Amygdala (tissue), 56 donors: ENCODE measurements at places on chromosomes 1 and 21.
A peak's percentile ranks its signal among the peaks of the same experiment; 100 is the strongest.

DNA sequence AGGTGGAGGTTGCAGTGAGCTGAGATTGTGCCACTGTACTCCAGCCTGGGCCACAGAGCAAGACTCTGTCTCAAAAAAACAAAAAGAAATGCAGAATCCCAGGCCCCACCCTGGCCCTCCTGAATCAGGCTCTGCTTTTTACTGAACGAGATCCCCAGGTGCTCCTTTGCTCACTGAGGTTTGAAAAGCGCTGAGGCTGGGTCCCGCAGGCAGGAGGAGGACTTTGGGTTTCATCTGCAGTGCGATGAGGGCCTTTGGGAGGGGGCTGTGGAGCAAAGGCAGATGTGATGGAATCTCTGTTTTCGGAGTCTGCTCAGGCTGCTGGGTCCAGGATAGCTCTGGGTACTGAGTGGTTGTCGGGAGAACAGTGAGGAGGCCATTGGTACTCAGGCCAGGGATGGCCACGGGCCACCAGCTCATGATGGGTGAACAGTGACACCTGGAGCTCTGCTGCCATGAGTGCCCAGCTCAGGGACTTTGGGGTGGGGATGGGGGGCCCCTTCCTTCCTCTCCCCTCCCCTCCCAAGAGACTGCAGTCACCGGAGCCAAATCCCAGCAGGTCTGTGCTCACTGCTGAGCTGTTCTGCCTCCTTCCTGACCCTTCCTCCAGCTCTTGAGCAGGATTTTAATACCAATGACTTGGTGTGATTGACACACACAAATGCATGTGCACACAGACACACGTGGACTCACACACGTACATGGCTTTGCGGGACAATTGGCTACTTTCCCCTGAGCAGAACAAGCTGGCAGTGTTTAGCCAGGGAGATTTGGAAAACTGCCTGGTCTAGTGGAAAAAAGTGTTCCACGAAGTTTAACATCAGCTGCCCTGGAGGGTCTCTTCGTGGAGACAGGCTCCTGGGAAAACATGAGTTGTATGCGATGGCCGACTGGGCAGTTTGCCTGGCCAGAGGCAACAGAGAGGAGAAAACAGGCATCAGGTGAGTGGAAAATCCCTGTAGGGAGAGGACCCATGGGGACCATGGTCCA is 3.6 kb upstream of the DHRS3 start:
- DNase-seq, result no peak

DNA sequence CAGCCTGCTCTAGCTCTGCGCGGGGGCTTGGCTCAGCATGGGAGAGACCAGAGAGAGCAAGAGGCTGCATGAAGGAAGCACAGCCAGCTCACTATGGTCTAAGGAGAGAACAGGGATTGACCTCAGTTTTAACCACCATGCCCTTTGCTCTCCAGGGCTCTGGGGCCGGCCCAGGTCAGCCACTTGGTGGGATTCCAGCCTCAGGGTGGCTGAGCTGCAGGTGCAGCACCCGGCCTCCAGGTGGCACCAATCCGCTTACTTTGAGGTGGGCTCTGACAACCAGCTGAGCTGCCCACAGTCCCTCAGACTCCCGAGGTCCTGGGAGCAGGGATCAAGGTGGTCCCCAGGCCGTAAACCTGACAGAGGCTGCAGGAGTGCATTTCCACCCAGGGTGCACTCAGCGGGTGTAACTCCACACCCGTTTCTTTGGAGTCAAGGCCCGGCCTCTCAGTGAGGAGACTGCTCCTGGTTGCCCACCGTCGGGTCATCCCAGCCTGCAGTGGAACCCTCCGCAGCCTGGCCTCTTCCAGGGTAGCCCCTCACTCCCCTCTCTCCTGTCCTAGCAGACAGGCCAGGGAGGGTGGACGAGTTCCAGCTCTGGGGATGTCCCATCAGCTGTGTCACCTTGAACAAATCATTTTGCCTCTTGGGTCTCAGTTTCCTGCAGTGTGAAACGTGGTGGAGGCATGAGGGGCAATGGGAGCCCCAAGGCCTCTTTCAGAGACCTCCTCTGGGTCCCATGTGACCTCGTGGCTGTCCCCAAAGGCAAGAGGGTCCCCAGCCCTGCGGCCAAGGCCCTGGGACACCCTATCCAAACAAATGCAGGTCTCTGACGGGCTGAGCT is 607 bp upstream of the LGR6 start:
- no peak for DNase-seq

- no peak for DNase-seq
Observed at GRCh38 chr1:37073152-37073853, 39.0 kb upstream of the GRIK3 start.

GRCh38 chr1:48767975-48768510 is 8.6 kb downstream of the BEND5 start:
- no peak for DNase-seq

DNA sequence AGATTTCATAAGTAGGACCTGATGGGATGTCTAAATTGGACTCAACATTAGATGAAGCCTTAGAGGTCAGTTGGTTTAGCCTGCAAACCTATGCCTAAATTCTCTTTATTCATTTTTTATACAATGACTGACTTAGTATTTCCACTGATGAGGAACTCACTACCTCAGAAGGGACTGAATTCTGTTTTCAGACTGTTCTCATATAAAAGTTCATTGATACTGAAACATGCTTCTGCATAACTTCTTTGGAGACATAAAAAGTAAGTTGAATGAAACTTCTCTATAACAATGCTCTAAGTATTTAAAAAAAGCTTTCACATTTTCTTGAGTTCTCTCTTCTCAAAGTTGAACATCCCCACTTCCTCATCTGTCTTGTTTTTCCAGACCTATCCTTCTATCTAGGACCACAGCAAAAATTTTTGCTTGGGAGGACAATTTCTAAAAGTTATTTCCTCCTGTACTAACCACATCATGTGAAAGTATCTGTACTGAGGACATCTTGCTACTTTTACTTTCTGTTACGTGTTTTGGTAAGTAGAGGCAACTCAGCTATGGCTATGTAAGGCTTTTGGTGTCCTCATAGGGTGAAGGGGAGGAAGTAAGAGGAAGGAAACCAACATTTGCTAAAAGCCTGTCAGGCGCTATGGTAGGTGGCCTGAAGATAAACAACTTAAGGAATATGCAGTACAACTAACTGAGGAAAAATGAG is 64.1 kb downstream of the USP24 start:
- no peak for DNase-seq

DNA sequence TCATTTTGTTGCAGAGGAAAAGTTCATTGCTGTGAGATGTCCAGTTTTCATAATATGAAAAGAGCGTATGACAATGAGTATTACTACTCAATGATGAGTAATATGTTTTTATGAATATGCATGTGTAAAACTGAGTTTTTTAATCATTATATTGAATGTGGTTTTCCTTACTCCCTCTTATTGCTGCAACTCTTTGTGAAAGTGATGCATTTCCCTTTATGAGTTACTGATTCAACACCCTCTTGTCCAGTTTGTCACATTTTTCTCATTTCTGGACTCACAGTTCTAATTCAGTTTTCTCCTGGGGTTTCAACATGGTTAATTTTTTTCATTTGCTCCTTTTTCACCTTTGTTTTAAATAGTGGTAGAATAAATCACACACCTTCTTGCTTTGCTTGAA is 35.2 kb upstream of the KCNJ15 start:
- no peak for DNase-seq

DNA sequence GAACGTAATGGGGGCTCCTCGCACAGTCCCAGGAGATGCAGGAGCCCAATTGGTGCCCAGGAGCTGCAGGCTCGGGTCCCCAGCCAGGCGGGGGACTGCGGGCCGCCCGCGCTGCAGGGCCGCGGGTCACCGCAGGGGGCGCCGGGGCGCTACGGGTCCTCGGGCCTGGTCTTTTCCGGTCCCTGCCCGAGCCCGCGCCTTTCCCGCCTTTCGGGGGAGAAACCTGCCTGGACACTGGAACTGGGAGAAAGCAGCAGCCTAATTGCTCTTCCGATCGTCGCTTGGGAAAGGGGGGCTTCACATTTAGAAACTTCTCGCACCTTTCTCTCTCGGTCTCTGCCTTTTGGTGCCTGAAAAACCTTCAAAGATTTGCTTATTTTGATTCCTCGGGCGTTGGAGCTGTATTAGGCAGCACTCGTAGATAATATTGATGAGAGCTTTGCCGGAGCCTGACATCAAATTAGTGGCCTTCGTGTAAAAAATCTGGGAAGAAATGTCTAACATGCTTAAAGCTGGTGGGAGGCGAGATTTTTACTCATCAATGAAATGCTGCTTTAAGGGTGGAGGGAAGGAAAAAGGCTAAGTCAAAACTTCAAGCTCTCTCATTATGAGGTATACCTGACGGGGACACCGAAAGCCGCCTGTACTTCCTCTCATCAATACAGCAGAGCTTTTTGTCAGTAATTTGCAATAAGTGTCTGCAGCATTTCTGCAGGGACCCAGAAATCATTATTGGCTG is 12.6 kb upstream of the BARHL2 start:
- no peak for DNase-seq

DNA sequence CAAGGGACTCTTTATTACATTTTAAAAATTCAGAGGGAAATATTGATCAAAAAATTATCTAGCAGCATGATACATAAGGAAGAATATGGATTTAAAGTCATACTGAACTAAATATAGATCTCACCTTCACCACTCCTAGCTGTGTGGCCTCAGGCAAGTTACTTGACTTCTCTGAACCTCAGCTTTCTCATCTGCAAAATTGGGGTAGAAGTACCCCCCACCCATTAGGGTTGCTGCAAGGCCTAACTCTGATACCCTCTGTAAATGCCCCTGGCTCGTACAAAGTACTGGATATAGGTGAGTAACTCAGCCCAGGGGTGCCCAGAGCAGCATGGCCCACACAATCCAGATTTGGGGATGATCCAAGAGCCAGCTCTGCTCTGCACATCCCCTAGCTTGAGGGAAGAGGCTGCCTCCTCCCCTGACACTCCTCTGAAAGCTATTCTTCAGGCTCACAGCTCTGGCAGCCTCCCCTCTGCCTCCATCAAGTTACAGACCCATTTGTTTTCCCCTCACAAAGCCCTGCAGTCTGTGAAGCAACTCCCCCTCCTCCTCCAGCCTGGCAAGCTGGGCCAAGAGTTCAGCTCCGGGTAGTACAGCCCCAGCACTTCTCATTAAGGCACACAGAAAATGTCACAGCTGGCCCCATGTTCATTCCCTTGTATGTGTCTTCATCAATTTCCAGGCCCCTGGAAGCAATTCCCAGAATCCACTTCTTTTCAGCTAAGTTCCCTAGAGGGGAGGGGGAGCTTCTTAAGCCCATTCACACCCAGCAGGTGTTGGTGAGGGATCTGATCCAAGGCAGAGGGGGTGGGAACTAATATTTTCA is 143.7 kb downstream of the PLPP3 start:
- DNase-seq, result peak; percentile 89

- no peak for DNase-seq
Observed at GRCh38 chr1:160096274-160097116, 1.9 kb downstream of the IGSF8 start.

DNA sequence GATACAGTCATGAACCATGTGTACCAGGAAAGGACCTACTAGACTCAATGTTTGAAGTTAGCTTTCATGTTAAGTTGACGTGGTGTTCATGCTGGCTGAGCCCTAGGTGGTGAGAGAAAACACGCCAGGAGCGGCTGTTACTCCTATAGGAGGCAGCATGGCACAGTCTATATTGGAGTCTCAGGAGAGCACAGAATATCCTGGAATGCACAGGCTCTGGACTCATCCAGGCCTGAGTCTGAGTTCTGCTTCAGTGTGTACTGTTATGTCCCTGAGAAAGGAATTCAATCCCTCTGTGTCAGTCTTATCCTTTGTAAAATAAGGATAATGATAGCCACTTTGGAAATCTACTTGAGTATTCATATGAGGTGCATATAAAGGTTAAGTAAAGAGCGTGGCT is 41.2 kb downstream of the DPT start:
- DNase-seq, result no peak

- no peak for DNase-seq
Observed at GRCh38 chr1:6803357-6803756, 18.1 kb downstream of the CAMTA1 start.

GRCh38 chr1:108896146-108897145 is 19.7 kb downstream of the GPSM2 start:
- no peak for DNase-seq

GRCh38 chr1:77514921-77515776 is 167.3 kb downstream of the ZZZ3 start:
- DNase-seq, result peak; percentile 67

GRCh38 chr21:22842875-22843274 is 1844.7 kb downstream of the NCAM2 start:
- no peak for DNase-seq

GRCh38 chr21:45079351-45079750 is 5.0 kb downstream of the ADARB1 start:
- no peak for DNase-seq

- DNase-seq, result no peak
Observed at GRCh38 chr1:157984469-157984868, 9.0 kb upstream of the KIRREL1 start.

GRCh38 chr1:156993426-156994147 is 52.0 kb downstream of the ARHGEF11 start:
- no peak for DNase-seq

DNA sequence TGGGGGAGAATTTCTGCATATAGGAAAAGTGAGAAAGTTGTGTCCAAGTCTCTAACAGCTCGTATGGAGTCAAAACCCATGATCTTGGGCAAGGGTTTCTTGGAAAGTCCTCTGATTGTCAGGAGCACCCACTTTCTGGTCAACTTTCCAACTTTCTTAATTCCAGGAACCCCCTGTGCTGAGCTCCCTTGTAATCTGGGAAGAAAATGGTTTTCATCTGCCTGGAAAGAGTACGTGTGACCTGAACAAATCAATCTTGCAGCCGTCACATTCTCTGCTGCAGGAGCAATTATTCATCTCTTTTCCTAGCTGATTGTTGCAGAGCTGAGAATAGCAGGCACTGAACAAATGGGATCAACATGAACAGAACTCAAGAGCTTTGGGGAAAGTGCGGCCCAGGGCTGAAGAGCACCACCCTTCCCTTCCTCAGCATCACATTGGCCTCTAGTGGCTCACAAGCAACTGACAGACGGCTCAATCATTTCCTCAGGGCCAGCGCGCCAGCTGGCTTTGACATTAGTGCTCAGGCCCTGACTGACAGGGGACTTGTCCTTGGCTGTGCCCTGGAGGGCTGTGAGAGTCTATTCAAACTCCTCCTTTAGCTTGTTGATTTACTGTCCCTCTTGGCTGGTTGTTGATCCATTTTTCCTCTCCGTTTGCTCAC is 295.2 kb downstream of the HLX start:
- DNase-seq, result no peak

- DNase-seq, result no peak
Observed at GRCh38 chr21:36491209-36491910, 11.4 kb upstream of the CLDN14 start.

DNA sequence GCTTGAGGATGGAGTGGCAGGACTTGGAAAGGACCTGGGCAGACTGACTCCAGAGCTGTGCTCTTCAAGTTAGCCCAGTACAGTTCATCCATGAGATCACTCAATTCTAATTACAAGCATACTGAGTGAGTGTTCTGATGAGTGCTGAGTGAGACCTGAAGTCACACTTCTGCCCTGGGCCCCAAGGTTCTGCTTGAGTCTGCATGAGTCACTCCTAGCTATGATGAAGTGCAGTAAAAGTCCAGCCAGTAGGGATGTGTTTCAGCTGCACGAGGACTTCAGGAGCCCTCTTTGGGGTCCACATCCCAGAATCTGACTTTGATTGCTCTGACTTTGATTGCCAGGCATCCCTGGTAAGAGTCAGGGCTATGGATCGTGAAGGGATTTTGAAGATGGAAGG is 35.8 kb downstream of the PLEKHA6 start:
- DNase-seq, result no peak
